ENCODE measurements at places on chromosomes 1 and 21.

DNA sequence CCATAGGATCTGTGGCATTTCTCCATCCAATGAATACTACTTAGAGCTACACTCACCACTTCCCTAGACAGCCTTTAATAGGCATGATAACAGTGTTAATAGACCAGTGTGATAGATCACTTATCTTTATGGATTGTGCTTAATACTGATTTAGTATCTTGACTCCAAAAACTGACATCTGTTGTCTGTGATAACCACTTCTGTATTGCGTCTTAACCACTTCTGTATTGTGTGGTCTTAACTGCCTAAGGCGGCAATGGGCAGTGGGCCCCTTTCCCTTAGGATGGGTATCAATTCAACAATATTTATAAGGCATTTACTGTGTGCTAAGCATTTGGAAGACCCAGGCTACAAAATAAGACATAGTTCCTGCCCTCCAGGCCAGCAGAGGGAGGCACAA is 32.0 kb upstream of the RCAN3 start:
- no peak for DNase-seq

- no peak for DNase-seq
These were observed 188.6 kb upstream of the VAMP3 start for GRCh38 chr1:7582460-7582972.

DNA sequence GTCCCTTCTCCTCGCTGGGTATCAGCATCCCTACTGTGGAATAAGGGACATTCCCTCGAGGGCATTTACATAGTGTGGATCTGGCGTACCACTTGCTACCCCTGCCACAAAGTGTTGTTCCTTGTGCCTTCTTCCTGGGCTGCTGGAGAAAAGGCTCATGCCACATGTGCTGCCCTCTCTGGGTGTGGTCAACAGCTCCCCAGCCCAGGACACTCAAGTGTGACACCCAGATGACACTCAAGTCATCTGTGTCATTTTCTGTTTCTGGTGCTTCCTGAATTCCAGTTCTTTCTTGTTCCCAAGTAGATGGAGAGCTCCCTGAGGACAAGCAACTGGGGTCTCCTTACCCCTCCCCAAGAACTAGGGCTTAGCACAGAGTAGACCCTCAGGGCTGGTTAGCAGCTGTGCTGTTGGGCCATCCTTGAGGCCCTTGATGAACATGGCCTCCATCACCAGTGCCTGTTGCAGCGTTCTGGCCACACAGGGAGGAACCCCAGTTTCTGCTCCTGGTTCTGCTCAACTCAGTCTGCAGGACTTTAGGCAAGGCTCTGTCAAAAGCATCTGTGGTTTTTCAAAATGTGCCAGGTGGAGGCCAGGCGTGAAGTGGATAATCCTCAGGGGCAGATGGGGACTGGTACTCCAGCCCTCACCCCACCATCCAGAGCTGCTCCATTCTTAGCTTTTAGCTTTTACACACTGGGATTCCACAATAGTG is 49.0 kb upstream of the CLIC4 start:
- DNase-seq = no peak

DNA sequence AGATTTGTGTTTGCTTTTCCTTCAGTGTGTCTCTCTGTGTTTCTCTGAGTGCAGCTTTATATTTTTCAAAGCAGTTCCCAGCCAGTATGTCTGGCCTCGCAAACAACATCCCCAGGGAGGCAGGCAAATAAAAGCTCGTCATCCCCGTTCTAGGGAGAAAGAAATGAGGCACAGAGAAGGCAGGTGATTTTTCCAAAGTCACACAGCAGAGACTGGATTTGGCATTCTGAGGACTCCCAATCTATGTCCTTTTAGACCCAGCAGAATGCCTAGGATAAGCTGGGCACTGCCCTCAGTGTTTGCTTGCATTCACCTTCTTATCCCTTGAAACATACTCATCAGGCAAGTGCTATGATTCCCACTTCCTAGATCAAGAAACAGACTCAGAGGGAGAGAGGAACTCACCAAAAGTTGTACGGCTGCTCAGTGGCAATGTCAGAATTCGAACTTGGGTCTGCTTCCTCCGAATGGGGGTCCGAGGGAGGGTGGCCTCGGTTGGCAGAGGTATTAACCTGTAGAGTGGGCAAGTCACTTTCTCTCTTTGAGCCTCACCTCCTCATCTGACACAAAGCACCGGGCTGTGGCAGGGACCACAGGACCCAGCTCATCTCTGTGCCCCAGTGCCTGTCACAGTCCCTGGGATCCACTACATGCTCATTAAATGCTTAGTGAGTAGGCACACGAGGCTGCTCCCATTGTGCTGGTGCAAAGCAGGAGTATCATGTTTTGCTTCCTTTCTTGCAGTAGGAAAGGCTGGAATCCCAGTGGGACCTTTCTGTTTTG is 4.2 kb downstream of the RAP1GAP start:
- no peak for DNase-seq

DNA sequence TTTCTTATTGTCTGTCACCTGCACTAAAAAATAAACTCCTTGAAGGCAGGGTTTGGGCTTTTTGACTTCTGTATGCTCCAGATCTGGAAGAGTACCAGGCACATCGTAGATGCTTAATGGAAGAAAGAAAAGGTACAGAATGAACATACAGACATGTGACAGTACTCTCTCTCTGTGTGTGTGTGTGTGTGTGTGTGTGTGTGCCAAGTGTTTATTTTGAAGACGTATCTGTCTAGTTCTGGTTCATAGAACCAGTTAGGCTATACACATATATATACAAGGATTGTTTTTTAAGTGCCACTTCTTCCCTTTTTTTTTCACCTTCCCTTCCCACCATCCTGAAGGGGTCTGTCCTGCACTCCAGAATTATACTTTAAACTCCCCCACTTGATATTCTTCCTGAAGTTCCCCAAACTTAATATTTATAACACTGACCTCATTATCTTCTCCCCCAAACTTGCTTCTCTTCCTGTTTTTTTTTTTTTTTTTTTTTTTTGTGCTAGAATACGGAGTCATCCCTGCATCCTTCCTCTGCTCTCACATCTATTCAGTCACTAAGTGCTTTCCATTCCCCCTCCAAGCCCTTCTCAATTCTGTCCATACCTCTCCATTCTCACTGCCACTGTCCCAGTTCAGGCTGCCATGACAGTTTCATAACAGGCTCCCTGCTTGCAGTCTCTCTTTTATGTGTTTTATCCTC is 5.4 kb upstream of the KCNA3 start:
- no peak for DNase-seq

DNA sequence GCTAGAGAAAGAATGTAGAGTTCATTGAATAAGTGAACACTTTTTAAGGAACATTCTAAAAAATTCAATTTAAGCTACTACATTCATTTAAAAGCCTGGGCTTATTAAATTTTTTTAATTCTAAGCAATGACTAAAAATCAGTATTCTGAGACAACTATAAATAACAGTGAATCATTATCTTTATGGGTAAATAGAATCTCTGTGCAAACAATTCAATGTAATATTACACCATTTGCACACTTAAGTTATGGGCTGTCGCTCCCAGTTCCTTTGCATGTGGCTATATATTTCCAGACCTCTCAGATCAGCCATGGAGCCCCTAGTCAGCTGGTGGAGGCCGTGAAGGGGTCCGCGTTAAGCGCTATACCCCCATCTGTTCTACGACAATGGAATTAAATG is 65.1 kb downstream of the KCNK1 start:
- DNase-seq = no peak

GRCh38 chr1:91054780-91055481 is 33.1 kb upstream of the ZNF644 start:
- peak; percentile 39 for DNase-seq

DNA sequence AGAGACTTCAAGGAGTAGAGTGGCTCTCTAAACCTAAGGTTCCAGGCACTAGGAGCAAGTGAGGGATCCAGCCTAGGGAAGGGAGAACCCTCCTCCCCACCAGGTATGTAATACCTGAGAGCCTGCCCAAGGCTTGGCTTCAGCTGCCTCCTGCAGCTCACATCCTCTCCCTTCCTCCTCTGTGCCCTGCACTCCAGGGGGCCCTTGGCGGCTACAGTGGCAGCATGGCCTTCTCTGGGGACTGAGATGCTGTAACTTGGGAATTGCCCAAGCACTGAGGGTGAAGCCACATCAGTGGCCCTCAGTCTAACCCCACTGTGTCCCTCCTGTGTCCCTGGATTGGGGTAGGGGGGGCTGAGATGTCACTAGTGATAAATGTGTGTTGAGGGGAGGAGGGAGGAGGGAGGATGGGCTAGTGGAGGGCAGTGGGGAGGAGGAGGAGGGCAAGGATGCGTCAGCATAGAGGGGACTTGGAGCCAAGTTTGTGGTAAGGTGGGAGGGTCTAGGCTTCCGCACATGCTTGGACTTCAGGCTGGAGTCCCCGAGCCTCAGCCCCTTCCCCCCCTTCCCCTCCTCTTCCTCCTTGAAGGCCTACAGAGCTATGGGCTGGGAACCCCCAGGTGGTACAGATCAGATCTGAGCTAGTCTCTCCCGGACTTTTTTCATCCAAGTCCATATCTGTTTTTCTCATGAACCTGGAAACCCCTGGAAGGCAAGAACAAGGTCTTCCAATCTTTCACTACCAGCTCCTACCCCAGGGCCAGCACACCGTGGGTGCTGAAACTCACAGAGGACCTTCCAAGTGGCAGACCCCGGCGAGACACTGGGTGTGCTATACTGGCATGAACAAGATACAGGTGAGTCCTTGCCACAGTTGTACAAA is 17.5 kb downstream of the COL9A2 start:
- DNase-seq = peak; percentile 8

- no peak for DNase-seq
These were observed 52.7 kb upstream of the CXADR start for GRCh38 chr21:17460094-17460493.

DNA sequence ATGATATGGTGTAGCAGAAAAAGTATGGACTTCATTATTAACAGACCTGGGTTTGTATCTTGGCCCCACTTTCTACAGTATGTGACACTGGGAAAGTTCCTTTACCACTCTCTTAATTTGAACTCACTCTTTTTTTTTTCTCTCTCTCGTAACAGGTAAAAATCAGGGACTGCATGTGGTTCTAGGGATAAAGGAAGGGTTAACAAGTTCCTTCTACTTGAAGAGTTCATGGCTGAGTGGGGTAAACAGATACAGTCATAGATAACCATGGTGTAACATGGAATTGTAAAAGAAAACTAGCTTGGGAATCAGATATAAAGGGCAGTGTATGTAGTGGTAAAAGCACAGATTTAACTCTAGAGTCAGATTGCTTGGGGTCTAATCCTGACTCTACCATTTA is 21.2 kb downstream of the ZYG11B start:
- no peak for DNase-seq

- peak; percentile 78 for DNase-seq
These were observed 6.1 kb upstream of the ADAM15 start for GRCh38 chr1:155044812-155045657.

GRCh38 chr1:63316984-63317816 is 5.2 kb upstream of the FOXD3 start:
- peak; percentile 91 for DNase-seq

DNA sequence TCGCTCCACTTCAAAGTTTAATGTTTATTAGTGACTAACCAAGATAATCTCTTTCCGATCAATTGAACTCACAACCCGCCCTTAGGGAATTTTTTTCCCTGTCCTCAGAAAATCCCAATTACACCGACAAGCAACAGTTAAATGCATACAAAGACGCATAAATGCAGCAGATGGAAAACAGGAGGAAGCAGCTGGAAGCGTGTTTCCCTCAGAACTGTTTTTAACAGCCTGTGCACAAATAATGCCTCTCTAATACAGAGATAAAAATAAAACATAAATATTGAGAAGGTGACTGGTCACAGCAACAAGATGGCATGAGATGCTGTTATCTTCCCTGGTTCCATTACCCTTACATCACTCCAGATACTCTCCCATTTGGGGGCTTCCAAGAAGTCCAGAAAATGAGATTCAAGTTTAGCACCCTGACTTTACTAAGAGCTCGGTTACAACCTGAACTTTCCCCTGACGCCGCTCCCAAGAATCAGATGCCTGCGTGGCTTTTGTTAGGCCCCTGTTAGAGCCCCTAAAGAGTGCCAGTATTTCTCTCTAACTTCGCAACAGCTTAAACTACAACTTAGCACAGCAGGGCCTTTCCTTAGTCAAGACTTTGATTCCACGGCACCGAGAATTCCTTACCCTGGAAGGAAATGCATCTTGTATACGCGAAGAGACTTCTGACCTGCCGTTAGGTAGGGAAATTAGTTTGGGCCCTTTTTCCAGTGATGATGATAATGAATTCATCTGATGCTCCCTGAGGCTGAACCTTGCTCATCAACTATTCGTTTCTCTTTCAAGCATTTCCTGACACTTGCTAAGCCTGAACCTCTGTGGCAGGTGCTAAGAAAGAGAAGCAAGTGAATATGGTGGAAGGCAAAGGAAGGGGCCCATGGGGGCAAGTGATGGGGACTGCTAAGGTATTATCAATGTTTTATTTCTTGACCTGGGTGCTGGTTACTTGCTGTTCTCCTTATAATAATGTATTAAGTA is 137.7 kb upstream of the SMYD2 start:
- DNase-seq = no peak

DNA sequence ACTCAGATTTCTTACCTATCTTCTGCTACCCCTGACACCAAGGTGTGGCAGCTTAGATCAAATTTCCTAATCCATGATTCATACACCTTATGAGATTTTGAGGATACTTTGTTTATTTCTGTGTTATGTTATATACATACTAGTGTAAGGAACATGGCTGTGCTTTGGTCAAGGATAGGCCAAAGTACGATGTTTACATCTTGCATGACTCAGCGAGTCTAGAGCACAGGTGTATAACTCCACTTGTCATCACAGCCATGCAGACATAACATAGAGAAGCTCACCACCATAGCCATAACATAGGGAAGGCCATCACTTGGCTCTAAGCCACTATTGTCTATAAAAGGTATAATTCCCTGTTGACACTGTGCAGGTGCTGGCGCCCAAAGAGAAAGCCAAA is 61.2 kb downstream of the GBP6 start:
- no peak for DNase-seq

DNA sequence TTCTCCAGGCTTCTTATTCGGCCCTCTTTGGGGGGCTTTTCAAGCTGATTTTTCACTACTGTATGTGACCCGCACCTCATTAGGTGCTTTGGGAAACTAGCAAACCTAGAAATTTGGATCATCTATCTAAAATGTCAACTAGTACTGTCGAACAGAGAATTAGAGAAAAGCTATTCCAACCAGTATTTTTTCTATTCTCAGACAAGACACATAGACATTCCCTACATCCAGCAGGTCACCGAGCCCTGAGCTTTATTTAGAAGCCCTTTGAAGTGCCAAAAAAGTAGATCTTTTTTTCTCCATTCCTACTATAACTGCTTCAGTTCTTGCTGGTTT is 310 bp upstream of the SSR2 start:
- DNase-seq = no peak

- DNase-seq = peak; percentile 43
These were observed 30.6 kb downstream of the POFUT2 start for GRCh38 chr21:45256912-45257672.

GRCh38 chr1:24737368-24738117 is 7.7 kb upstream of the CLIC4 start:
- no peak for DNase-seq

- DNase-seq = peak; percentile 50
These were observed 17.4 kb downstream of the KIAA0319L start for GRCh38 chr1:35539824-35540261.

Data from GM20000 (cell line).